ENCODE measurements at places on chromosomes 11 and 22.
A peak's percentile ranks its signal among the peaks of the same experiment; 100 is the strongest.

DNA sequence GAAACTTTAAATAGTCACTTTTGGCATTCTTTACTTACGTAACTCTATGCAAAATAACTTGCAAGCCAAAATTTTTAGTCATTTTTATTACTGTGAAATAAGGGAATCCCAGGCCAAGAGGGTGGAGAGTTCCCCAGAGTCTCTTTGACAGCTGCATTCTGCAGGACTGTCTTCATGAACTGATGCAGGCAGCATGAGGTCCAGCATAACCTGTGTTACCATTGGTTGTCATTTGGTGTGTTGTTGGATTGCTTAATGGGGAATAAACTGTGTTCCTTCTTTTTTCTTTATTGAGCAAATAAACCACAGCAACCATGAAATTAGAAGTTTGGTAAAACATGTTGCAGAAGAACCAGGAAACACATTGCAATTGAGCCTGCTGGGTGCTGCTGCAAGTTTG, 24.6 kb downstream of the MMP27 start:
- peak; percentile 56 for DNase-seq

DNA sequence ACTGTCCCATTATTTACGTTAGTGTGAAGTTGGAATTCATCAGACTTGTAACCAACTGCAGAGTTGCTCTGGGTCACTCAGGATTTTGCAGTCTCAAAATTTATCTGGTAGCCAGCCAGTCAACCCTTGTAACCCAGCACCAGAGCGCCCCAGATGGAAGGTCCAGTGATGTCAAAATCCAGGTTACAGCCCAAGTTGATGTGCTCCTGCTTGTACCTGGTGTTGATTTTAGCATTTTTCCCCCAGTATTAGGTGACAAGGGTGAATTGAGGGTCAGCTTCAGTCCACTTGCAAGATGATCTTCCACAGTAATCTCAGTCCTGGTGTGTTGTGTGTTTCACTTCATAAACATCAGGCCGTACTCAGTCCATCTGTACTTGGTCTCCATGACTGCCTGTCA, 7.5 kb downstream of the TIMM10B start:
- DNase-seq: no peak

- no peak for DNase-seq
Observed at GRCh38 chr11:64034411-64034811, 1.3 kb upstream of the FLRT1 start.

- no peak for DNase-seq
Observed at GRCh38 chr11:120517801-120518291, 6.3 kb downstream of the GRIK4 start.

- peak; percentile 86 for DNase-seq
Observed at GRCh38 chr11:86440305-86440716, 65.6 kb downstream of the CCDC81 start.

DNA sequence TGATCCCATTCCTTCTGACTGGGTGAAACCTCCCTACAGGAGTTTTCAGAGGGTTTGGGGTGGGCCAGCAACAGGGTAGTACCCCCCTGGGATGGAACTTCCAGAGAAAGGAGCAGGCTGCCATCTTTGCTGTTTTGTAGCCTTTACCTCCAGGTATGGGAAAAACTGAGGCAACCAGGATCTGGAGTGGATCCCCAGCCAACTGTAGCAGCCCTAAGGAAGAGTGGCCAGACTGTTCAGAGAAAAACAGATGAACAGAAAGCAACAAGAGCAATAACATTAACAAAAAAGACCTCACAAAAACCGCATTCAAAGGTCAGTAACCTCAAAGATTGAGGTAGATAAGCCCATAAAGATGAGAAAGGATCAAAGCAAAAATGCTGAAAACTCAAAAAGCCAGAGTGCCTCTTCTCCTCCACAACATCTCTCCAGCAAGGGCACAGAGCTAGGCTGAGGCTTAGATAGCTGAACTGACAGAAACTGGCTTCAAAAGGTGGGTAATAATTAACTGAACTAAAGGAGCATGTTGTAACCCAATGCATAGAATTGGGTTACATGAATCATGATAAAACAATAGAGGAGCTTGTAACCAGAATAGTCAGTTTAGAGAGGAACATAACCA, 1288.6 kb upstream of the CNTN5 start:
- no peak for DNase-seq

GRCh38 chr22:45891996-45892621, 84.9 kb downstream of the WNT7B start:
- no peak for DNase-seq

DNA sequence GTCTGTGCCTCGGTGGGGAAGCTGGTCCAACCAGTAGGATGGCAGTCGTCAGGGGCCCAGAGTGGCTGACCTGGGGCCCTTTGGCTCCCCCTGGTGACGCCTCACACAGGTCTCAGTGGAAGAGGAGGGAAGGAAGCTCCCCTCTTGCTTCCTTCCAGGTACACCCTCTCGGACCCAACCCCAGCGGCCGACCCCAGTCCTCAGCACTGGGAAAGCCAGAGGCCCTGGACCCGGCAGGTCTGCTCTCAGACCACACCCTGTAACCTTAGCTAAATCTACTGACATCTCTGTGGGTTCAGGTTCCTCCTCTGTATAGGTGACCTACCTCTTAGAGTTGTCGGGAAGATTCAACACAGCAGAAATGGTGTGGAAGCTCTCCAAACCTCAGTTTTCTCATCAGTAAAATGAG, 3.4 kb upstream of the SCUBE1 start:
- peak; percentile 16 for DNase-seq

DNA sequence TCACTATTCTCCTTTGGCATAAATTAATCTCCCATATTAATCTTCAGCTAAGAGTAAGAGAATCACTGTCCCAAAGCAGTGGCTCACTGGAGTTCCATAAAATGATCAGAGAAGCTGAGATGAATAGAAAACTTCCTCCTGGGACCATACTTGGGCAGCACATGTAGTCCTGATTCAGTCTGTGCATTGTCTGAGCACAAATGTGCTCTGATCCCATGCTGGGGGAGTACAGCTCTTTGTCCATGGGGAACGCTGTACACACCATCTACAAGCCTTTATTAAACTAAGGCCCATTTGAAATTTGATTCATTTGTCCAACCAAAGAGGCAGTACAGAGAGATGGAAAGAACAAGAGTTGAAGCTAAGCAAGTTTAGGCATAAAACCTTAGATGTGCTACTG, 147.4 kb upstream of the PGR start:
- DNase-seq: no peak

GRCh38 chr11:116707161-116707629, 65.6 kb downstream of the BUD13 start:
- DNase-seq: no peak

DNA sequence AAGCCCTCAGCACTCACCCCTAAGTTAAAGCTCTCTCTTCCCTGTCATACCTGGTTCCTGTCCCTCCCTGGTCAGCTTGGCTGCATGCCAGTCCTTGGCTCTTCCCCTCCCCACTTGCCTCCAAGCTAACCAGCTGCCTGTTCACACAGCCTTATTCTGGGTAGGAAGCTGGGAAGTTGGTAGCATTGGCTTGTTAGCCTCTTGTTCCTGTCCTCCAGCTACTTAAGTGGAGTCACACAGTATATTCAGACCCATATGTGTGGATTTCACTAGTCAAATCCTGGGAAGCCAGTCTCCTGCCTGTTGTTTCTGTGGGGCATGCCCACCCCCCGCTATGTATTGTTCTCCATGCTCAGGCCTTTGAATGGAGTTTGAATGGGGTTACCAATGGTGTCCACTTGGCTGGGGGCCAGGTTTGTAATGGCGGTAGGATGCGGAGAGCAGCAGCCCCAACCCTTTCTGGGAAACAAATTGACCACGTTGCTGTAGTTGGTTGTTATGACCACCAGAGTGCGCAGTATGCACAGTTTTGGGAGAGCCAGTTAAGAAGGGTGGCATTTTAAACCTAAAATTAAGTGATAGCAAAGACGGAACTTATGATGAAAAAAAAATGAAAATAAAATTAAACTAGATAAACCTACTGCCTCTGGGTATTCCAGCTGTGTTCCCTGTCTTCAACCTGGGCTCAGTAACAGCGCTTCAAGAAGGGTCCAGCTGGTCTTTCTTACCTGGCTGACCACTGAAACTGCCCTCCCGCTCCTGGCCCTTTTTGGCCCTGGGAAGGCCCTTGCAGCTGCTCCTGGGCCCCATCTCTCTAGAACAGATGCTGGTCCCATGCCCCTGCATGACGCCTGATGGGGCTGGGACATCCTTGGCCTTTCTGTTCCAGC, 10.7 kb upstream of the RPS3 start:
- peak; percentile 79 for DNase-seq

DNA sequence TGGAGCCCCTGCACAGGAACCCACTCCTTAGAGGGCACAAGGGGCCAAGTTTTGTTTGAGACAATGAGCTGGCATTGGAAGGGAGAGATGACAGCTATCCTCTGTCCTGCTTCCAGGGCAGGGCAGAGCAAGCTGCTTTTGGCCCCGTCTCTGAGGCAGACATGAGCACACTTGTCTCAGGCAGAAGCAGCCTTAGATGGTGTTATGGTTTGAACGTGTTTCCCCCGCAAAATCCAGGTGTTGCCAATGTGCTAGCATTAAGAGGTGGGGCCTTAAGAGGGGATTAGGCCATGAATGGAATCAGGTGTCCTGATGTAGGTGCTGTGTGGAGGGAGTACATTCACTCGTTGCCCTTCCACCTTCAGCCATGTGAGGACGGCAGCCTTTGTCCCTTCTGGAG, 2.5 kb downstream of the TP53AIP1 start:
- DNase-seq: no peak

- DNase-seq: no peak
Observed at GRCh38 chr22:26168330-26168851, 871 bp upstream of the SEZ6L start.

GRCh38 chr11:2825261-2825888, 60.2 kb downstream of the CDKN1C start:
- DNase-seq: peak; percentile 84

- DNase-seq: peak; percentile 53
Observed at GRCh38 chr11:41201156-41201555, 258.3 kb downstream of the LRRC4C start.

DNA sequence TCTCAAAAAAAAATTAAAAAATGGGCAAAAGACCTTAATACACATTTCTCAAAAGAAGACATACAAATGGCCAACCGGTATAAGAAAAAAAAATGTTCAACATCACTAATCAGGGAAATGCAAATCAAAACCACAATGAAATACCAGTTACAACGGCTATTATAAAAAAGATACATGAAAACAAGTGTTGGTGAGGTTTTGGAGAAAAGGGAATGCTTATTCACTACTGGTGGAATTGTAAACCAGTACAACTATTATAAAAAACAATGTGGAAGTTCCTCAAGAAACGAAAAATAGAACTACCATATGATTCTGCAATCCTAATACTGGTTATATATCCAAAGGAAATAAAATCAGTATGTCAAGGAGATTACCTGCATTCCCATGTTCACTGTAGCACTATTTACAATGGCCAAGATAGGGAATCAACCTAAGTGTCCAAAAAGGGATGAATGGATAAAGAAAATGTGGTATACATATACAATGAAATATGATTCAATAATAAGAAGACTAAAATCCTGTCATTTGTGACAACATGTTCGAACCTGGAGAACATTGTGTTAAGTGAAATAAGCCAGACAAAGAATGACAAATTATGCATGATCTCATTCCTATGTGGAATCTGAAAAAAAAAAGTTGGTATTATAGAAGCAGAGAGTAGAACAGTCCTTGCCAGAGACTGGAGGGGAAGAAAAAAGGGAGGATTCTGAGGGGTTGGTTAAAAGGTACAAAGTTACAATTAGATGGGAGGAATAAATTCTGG, 256.9 kb upstream of the PITPNB start:
- DNase-seq: no peak

GRCh38 chr22:20885557-20886323, 26.9 kb downstream of the SNAP29 start:
- DNase-seq: peak; percentile 65

DNA sequence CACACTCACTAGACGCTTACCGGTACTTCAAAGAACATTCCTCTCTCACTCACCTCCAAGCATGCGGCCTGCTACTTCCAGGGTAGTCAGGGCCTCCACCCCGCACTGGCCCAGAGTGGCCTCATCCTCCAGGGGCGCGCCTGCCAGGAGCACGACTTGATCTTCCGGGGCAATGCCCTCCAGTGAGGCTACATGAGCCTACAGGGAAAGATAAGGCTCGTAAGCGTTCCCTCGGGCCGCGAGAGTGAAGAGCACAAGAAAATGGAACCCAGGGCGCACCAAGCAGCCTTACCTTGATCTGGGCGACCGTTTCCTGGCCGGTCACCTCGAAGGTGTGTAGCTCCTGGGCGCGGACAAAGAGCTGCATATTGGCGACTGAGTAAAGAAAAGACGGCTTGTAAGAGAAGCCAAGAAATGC, 478 bp downstream of the FAU start:
- no peak for DNase-seq

DNA sequence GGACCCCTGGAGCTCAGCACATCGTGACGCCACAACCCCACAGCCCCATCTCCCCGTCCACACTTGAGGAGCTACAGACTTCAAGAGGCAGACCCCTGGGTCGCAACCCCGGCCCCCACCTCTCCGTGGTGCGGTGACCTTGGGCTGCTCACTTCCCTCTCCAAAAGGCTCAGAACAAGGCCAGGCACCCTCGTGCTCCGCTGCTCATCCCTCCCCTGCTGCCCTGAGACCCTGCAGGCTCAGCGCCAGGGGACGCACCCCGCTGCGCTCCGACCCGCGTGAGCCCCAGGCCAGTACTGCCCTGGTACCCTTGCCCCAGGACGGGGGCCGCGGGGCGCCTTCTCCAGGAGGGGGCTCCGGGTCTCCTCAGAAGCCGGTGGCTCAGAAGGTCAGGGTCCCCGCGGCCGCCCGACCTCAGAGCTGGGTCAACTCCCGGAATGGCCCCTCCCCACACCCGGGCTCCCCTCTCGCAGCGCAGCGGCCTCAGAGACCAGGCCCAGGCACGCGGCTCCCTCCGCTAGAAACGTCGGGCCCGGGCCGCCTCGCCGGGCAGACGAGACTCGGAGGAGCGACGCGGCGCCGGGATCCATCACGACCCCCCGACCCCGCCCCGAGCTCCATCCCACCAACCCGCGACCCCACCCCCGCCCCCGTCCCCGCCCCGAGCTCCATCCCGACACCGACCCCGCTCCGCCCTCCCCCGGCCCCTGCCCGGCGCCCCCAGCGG, 563 bp downstream of the GATD1 start:
- no peak for DNase-seq

DNA sequence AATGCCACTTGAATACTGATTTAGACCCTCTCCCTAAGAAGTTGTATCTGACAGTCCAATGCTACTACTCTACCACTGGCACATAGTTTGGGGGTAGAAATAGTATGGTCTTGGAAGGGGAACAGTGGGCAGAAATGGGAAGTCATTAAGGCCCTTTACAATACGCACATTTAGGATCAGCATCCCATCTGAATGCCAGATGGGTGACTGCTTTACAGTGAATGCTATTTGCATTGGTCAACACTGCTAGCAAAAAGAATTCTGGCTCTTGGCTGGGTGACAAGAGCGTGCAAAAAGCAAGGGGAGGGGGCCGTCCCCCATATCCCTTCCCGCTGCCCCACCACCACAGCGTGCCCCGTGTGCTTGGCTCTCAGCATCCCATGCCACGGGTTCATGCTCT, 104.7 kb upstream of the BID start:
- peak; percentile 79 for DNase-seq
